ENCODE measurements at places on chromosomes 5 and 9.

DNA sequence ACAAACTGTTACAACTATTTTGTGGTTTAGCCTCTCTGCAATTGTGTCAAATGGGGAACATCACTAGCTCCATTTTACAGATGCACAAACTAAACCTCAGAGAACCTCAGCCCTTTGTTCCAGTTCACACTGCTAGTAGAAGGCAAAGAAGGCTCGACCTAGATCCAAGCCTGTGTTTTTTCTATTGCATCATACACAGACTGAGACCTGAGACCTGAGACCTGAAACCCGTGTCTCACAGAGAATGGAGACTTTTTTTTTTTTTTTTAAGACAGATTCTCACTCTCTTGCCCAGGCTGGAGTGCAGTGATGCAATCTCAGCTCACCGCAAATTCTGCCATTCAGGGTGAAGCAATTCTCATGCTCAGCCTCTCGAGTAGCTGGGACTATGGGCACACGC lies 120.8 kb downstream of the GALNT10 start:
- DNase-seq = no peak

DNA sequence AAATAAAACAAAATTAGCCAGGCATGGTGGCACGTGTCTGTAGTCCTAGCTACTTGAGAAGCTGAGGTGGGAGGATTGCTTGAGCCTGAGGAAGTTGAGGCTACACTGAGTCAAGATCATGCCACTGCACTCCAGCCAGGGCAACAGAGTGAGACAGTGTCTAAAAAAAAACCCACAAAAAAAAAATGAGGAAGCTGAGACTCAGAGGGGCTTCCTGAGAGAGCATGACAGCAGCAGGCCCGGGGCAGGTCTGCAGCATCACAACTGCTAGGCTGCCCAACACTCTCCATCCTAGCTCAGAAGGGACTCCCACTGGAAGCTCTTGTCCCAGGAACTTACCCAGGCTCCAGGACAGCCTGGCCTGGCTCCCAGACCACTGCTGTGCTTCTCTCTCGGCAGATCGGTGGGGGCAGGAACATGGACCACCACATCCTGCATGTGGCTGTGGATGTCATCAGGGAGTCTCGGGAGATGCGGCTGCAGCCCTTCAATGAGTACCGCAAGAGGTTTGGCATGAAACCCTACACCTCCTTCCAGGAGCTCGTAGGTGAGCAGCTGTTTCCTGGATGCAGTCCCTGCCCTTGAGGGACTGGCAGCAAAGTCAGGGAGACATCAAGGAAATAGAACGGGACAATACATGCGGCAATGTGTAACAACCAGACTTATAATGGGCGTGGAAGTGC lies 19.1 kb downstream of the PTGS1 start:
- no peak for DNase-seq

GRCh38 chr9:18721267-18721994 lies 247.5 kb downstream of the ADAMTSL1 start:
- DNase-seq = no peak

DNA sequence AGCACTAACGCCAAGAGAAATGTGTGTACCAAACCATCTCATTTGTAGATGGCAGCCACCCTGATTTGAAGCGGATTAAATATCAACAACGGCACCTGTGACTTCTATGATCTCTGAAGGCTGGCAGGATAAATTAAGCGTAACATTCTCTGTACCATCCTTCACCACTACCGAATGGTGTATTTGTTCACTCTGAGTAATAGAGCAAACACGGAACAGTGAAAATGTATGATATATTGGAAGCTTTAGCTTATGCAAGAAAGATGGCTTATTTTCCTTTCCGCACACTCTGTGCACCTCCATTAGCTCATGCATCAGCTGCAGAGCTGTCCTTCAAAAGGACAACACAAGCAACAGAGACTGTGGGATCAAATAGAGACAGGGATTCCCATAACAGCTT lies 431.1 kb downstream of the PRELID2 start:
- no peak for DNase-seq

GRCh38 chr5:137836997-137837396 lies 30.7 kb upstream of the MYOT start:
- no peak for DNase-seq

- DNase-seq = no peak
These were observed 354.8 kb downstream of the TMEM232 start for GRCh38 chr5:110371725-110372041.

- no peak for DNase-seq
These were observed 202.0 kb downstream of the ADAMTSL1 start for GRCh38 chr9:18675973-18676372.

GRCh38 chr5:131281133-131281867 lies 17.4 kb downstream of the CDC42SE2 start:
- no peak for DNase-seq

GRCh38 chr9:33661176-33661575 lies 134.2 kb upstream of the PRSS3 start:
- no peak for DNase-seq

DNA sequence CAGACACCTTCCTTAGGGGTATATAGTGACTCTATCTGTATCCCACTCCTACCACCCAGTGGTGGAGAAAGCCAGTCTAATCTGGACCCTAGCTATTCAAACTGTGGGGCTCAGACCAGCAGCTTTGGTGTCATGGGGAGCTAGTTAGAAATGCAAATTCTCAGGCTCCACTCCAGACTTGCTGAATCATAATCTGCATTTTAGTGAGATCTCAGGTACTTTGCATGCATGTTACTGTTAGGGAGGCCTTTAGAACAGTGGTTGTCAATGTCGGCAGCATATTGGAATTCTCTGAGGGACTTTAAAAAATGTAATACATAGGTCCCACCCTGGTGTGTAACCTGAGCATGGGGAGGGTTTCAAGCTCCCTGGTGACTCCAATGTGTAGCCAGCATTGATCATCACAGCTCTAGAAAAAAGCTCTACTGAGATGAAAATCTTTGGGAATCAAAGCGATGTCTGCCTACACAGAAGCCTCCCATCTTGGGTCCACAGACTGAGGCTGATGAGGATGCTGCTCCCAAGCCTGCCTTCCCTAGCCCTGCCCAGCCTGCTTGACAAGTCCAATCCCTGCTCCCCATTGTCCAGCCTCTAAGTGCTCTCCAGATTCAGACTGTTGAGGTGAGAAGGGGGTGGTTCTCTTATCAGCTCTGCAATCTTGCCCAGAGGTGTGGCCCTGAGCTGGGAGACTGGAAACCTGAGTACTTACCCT lies 11.9 kb upstream of the GM2A start:
- DNase-seq = no peak

GRCh38 chr9:14661421-14662059 lies 31.7 kb downstream of the ZDHHC21 start:
- no peak for DNase-seq

GRCh38 chr5:103450333-103451061 lies 112.1 kb downstream of the NUDT12 start:
- DNase-seq = no peak

GRCh38 chr9:9305600-9305999 lies 1307.2 kb downstream of the PTPRD start:
- DNase-seq = no peak

- DNase-seq = no peak
These were observed 169.3 kb downstream of the MACROH2A1 start for GRCh38 chr5:135229679-135230132.

GRCh38 chr5:177610131-177610769 lies 10.3 kb downstream of the B4GALT7 start:
- no peak for DNase-seq

DNA sequence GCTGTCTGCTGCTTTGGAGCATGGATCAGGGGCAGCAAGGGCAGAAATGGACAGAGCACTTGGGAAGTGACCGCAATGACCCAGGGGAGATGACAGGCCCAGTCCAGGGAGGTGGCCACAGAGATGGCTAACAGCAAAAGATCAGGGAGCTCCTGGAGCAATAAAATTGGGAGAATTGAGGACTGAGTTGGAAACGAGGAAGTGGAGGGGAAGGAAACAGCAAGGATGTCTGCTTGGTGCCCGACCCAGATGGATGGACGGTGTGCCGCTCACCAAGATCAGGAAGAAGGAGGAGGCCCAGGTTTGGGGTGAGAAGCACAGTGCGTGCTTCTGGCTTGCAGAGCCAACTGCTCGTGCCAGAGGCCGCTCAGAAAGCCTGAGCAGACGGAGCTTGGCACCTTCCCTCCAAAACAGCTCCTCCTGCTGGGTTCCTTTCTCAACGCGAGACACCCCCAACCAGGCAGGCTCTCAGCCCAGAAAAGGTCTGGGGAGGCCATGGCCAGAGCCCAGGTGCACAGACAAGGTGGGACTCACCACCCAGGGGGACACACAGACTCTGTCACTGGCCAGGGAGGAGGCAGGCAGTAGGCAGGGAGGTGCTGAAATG lies 1.7 kb upstream of the SLC34A1 start:
- peak; percentile 64 for DNase-seq

GRCh38 chr5:109823597-109823996 lies 133.9 kb downstream of the MAN2A1 start:
- DNase-seq = no peak

GRCh38 chr5:126437721-126438120 lies 14.5 kb downstream of the GRAMD2B start:
- no peak for DNase-seq

GRCh38 chr5:68372161-68372560 lies 156.6 kb downstream of the PIK3R1 start:
- DNase-seq = no peak

DNA sequence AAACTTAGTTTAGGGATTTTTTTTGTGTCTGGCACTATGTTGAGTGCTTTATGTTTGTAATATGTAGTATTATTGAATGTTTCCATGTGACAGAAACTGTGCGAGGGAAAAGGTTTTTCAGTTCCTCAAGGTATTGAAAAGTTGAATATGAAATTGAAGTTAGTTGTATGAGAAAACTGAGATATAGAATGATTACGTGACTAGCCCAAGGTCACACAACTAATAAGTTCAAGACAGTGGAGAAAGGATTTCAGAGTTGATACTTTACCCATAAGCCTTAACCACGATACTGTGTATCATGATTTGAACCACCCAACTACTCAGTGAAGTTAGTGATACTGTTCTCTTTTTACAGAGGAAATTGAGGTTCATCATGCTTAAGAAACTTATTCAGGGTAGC lies 5.7 kb downstream of the NIPBL start:
- no peak for DNase-seq

- DNase-seq = no peak
These were observed 392.8 kb upstream of the DAP start for GRCh38 chr5:11153670-11154382.

DNA sequence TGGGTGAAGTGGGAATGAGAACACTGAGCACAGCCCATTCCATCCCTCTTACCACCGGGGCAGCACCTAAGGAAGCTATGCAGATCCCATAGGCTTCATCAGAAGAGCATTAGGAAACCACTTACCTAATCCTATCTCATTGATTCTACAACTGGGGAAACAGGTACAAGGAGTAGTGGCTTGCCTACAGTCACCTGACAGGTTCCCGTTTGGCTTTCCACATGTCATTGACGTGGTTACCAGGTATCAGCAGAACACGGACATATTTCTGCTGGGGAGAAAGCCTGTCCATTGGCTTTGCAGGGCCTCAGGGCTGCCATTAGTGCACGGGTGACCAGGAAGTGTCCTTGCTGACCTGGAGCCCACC lies 11.3 kb downstream of the AFAP1L1 start:
- DNase-seq = no peak

DNA sequence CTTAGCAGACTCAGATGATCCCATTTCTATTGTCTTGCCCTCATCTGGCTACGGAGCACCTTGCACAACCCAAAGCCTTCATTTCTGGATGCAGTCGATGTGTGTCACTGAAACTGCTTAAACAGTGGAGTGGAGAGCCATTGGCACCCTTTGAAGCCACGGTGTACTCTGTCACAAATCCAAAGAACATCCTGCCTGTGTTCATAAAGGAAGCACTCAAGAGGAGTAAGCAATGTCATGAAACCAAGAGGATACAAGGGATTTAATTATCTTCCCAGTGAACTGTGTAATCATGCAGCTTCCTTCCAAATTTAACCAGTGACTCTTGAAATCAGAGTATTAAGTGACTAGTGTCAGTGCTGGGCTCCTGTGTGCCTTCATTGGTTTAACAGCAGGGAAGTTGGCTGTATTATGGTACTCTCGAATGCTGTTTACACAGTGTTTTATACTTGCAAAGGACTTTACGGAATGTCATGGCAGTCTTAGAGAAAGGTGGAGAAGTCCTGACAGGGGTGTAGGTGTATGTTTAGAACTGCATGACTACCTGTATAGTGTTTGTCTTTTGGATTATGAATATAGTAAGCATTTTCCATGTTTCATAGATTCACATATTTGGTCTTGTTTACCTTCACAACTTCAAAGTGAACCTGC lies 41.9 kb downstream of the CD180 start:
- DNase-seq = no peak

GRCh38 chr5:120994112-120994511 lies 530.0 kb downstream of the PRR16 start:
- DNase-seq = no peak

GRCh38 chr5:178690208-178690607 lies 40.3 kb downstream of the ZNF354A start:
- no peak for DNase-seq

GRCh38 chr5:84091127-84091799 lies 293.4 kb downstream of the EDIL3 start:
- DNase-seq = no peak

DNA sequence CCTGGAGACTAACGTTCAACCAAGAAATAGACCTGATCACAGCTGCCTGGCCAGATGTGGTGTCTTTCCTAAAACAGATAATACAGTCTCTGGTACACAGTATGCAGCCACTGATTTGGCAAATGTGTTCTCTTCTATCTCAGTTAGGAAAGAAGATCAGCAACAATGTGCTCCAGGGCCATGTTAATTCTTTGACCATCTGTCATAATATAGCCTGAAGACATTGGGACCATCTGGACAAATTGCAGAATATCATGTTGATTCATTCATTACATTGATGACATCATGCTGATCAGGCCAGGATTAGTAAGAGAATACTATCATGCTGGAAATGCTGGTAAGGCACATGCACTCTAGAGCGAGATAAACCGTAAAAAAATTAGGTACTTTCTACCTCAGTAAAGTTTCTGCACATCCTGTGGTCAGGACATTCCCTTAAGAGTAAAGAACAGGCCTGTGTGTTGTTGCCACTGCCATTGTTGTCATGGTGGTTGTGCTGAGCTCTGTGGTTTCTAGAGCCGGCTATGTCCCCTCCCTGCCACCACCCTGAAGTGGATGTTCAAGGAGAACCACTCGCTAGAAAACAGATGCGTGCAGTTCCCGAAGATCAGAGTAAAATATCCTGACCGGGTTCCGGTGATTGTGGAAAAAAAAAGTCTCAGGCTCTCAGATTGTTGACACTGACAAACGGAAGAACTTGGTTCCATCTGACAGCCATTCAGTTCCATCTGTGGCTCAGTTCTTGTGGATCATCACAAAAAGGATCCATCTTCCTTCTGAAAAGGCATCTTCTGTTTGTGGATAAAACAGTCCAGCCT lies 6.4 kb upstream of the JMY start:
- DNase-seq = no peak

GRCh38 chr5:93462916-93463315 lies 118.1 kb downstream of the NR2F1-AS1 start:
- DNase-seq = no peak

DNA sequence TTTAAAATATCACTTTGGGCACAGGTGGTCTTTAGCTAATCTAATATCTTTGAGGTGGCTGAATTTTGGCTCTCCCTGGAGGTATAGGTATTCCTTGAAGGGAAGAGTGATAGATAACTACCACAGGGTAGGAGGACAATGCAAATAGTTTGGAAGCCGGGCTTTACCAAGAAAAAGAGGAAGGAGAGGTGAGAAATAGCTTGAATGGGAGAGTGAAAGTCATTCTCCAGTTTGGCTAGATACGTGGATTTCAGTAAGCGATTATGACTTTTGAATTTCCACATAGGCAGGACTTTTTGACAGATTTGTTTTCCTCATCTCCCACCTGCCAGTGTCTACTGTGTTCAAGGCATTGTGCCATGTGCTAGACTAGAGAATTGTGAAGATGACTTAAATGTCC lies 45.5 kb downstream of the RASA1 start:
- DNase-seq = no peak

- DNase-seq = no peak
These were observed 234.9 kb upstream of the DAP start for GRCh38 chr5:10995891-10996290.

Measured in activated naive CD4-positive, alpha-beta T cell treated with anti-CD3 and anti-CD28 coated beads, Interleukin-2, amount 10 ng/mL, durations not matched to agents 7 days and 5 days (primary cell).